D341Med (cell line): ENCODE measurements at places on chromosomes 16 and 17.

DNA sequence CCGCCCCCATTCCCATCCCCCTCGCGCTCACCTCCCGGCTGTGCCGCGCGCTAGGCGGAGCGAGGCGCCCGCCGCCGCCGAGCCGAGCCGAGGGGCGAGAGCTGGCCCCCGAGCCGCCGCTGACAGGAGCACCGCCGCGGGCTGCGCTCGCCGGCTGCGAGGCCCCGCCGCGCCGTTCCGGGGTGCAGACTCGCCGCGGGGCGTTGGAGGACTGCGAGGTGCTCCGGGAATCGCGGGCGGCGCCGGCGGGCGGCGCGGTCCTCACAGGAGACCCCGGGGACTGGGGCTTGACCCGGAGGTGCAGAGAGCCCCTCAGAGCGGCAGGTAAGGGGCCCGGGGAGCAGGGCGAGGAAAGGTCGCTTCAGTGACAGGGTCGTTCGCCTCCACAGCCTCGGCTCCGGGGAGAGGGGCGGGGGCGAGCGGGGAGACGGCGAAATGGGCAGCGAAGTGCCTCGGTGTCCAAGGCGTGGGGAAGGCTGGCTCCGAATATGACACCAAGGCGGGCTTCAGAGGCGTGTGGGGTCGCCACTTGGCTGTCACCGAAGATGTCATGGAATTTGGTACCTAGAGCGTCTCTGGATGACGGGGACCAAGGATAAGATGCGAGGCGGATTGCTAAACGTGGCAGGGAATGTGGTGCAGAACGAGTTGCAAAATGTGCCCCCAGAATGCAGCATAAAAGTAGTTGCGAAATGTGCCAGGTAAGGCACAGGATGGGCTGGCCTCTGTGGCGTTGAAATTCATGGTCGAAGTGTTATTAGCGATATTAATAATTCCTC is 580 bp downstream of the TANC2 start:
- DNase-seq, result no peak

DNA sequence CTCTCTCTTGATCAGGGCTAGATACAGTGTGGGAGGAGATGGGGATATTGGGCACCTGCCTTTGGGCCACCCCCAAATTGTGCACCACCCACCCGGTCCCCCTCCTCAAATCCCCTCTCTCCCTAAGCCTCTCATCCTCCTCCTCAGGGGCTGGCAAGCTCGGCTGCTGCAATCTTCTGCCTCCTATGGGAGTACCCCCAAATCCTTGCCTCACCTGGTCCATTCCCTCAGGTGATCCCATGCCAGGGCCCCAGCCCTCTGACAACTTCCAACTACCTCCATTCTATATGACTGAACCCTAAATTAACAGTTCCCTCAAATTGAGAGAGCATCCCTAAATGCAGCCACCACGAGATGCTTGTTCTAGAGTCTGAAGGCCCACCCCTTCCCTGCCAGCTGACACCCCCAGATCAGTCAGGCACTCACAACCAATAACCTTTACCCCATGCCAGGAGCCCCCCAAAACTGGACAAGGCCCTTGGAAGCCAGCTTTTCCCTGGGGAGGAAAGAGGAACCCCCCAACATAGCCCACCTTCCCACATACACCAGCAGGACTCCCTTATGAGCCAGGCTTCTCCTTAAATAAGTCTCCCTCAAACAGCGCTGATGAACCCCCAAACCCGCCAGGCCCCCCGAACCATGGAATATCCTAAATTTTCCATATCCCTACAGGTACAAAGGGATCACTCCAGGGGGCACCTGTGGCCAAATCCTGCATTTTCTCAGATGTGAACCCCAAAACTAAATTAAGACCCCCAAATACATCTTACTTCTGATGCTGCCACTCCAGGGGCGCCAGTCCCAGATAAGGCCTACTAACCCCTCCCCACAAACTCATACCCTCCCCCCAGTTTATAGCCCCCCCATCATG is 3.2 kb downstream of the DLG4 start:
- no peak for DNase-seq

- DNase-seq, result no peak
Measured at GRCh38 chr16:1401061-1401757, 13.3 kb downstream of the UNKL start.

- no peak for DNase-seq
Measured at GRCh38 chr17:78953356-78954350, 26.1 kb downstream of the LGALS3BP start.

DNA sequence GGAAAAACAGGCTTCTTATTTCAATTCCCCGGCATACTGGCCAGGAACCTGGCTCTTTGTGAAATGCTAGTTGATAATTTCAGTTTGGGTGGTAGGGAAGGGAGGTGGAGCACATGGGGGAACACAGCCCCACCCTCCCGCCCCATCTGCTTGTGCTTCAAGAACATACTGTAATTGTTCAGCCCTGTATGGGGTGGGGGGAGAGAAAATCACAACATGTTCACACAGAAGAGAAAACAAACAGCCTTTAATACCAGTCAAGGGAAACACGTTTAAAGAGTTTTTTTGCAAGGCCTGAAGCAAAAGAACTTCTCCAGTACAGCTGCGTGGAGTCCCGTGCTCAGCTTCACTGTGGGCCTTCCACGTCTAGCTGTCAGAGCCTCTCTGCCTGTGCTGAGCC is 59.7 kb downstream of the SHISA6 start:
- no peak for DNase-seq

DNA sequence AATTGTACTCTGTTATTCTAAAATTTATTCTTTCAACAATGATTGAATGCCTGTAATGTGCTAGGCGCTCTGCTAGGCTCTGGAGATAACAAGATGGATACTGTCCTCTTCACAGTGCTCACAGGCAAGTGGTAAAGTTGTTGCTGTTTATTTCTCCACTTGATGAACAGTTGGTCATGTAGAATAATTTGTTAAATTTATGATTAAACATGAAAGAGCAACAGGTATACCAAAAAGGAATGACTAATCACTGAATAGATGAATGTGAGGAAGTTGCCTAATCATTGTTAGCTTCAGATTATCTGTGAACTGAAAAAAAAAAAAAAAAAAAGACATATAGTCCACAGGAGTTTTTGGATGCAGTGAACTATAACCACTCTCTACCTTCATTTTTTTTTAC is 62.3 kb downstream of the NFATC3 start:
- DNase-seq, result no peak

- DNase-seq, result no peak
Measured at GRCh38 chr17:69810326-69810965, 264.6 kb upstream of the KCNJ16 start.

DNA sequence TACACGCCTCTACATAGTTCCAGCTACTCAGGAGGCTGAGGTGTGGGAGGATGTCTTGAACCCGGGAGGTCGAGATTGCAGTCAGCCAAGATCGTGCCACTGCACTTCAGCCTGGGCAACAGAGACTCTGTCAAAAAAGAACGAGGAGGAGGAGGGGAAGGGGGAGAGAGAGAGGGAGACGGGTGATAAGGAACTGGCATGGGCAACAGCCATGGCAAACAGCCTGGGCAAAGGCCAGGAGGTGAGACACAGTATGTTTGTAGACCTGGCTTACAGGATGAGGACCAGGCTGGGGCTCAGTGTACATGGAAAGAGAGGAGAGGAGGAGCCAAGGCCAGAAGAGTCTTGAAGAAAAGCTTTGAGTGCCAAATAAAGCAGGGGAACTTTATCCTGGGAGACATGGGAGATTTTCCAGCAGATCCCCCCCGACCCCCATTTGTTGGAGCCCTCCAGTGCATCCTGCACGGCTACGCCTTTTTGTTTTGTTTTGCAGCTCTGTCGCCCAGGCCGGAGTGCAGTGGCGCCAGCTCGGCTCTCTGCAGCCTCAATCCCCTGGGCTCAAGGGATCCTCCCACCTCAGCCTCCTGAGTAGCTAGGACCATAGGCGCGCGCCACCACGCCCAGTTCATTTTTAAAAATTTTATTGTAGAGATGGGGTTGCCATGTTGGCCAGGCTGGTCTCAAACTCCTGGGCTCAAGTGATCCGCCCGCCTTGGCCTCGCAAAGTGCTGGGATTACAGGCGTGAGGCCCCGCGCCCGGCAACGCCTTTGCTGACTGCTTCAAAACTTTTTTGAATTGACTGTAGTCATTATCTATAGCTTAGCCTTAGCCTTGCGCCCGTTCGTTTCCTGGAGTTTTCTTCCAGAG is 1.3 kb upstream of the ALKBH5 start:
- DNase-seq, result no peak

DNA sequence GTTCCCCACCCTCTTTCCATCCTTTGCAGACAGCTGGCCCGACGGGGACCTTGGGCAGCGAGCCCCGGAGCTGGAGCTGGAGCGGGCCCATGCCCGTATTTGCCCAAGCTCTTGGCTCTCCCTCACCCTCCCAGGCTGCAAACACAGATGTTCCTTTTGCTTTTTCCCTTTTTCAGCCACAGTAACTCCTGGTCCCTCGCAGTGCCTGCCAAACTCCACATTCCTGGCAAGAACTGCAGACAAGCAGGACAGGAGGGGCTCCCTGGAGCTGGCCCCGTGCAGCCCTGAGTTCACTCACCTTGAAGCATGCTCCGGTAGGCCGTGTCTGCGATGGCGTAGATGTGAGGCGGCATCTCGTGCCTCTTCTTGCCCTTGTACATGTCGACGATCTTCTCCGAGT is 33.9 kb downstream of the MYH11 start:
- no peak for DNase-seq

GRCh38 chr17:77394540-77395295 is 253.9 kb downstream of the SEC14L1 start:
- no peak for DNase-seq

GRCh38 chr16:89048090-89048725 is 45.4 kb upstream of the ACSF3 start:
- no peak for DNase-seq

GRCh38 chr17:45302649-45303173 is 14.1 kb downstream of the MAP3K14 start:
- no peak for DNase-seq

DNA sequence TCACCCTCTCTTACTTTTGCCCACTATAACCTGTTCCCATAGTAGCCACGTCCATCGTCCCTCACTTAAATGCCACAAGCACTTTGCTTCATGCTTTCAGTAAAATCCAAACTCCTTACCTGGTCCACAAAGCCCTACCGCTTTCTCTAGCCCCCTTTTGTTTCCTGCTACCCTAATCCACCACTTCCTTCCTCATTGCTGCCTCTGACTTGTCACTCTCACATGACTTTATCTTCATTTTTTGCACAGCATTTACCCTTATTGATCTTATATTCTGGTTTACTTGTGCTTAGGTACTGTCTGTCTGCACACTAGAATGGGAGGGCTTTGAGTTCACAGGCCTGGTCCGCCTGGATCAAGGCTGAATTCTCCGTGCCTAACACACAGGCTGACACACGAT is 340.0 kb downstream of the XYLT1 start:
- no peak for DNase-seq

GRCh38 chr17:20955427-20956323 is 87.1 kb downstream of the USP22 start:
- DNase-seq, result no peak

DNA sequence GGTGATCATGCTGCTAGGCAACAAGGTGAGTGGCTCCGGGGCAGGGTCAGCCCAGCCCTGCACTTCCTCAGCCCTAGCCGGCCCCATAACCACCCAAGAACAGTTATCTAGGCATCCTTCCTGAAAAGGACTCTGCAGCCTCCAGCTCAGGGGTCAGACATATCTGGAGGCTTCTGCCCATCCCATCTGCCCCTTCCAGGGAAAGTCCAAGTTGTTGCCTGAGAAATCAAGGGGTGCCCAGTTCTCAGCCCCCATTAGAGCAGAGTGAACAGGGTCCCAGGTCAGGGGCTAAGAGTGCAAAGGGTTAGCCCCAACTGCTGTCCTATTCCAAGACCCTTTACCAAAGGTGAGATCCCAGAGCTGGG is 4.1 kb upstream of the NHERF1 start:
- DNase-seq, result no peak

- no peak for DNase-seq
Measured at GRCh38 chr17:82894389-82894788, 54.6 kb upstream of the ZNF750 start.

DNA sequence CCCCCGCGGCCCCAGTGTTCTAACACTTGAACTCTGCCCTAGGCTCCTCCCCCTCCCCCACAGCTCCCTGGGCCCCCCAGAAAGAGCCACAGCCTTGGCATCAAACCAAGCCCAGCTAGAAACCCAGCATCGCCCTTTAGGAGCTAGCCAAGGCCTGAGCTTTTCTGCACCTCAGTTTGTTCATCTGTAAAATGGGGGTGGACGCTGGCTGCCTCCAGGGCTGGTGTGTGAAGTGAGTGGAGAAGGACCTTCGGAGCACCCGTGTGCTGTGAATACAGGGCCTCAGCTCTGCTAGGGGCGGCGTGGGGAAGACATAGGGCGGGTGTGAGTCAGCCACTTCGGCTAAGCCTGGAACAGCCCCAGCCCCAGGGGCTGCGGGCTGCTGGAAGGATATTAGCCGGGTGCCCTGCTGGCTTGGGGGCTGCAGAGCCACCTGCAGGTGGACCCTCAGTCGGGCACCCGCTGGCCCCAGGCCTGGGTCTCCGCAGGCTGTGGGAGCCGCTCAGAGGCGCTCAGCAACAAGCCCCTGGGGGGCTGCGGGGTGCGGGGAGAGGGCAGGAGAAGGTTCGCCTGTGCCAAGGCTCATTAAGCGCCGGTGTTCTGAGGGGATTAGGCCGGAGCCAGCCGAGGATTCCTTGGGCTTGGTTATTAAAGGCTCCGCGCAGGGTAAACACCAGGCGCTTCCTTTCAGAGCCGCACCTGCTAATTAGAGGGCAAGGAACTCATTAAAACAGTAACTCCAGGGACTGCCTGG is 217.0 kb upstream of the CIBAR2 start:
- DNase-seq, result peak; percentile 84

- no peak for DNase-seq
Measured at GRCh38 chr17:21359483-21359840, 16.7 kb upstream of the KCNJ12 start.

DNA sequence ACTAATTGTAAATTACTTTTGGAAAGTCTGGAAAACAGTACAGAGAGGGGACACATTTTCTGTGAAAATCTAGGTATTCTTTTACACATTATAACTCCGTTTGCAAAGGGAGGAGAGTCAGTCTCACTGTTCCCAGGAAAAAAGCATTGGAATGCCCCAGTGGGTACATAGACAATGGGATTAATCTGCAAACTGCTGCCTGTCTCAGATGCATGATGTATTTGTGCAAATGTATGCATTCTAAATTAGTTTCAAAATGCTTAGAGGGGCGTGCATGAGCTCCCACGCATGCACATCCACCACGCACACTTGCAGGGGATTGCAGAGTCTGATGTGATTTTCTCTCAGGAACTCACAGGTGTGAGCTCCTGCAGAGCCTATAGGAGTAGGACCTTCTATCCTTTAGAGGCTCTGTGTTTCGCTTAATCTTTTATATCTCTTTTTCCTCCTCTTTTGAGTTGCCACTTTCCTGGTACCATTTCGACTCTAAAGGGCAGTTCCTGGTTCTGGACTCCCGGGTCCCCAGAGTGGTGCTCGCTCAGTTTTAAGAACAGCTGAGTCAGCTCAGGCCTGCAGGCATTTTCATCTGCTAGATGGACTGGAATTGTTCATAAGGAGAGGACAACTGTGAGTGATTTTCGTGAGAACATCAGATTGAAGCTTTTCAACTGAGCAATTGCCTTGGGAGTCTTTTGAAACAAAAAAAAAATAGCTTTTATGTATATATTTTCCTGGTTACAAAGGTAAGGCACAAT is 1.1 kb downstream of the BCO1 start:
- no peak for DNase-seq
